Epithelial cell of proximal tubule (primary cell): ENCODE measurements at places on chromosomes 2 and 18. TPM values are rescaled to one million over a fixed set of nuclear protein-coding genes. Genes with fewer than 3 reads are reported as not detected.

Gene SPP2
- not detected in 2 replicates for total RNA-seq

Gene CIDEA
- 1.5 and 5.6 TPM in 2 replicates for total RNA-seq

Gene FHOD3
- total RNA-seq, result 27.3 and 28.4 TPM in 2 replicates

GRCh38 chr2:21046506-21046905 lies 2.6 kb upstream of the APOB start:
- DNase-seq, result no peak

- no peak for DNase-seq
Measured at GRCh38 chr2:197600306-197600705, 75.1 kb downstream of the RFTN2 start.

DNA sequence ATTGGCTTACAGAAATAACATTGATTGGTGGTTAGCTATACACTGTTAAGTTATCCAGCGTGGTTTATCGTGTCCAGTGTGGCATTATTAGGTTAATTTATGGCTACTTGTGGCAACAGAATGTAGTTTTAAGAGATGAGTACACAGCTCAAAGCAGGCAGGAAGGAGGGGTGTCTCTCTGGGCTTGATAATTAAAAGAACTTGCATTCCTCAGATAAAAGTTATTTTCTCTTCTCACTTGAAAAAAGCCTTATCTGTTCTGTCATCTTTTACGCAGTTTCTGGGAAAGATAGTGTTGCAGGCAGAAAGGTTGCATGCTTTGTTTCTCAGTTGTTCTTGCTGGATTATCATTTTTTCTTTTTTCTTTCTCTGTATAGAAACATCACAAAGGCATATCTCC lies 154.4 kb upstream of the COL3A1 start:
- no peak for DNase-seq

Gene NEB
- total RNA-seq, result under 0.01 and 0.07 TPM in 2 replicates

- no peak for DNase-seq
Measured at GRCh38 chr2:48529676-48530032, 300 bp upstream of the STON1 start.

Gene NYAP2
- not detected in 2 replicates for total RNA-seq

Gene TUBA3D
- not detected in 2 replicates for total RNA-seq

Gene CEP76
- total RNA-seq, result 9.5 and 21.2 TPM in 2 replicates

- DNase-seq, result no peak
Measured at GRCh38 chr2:239178954-239179353, 221.9 kb downstream of the HDAC4 start.

GRCh38 chr2:178863856-178864620 lies 56.8 kb upstream of the TTN start:
- DNase-seq, result no peak

Gene NAT8
- not detected in 2 replicates for total RNA-seq

GRCh38 chr2:67057901-67058703 lies 339.0 kb upstream of the ETAA1 start:
- DNase-seq, result no peak

Gene MDH1B
- total RNA-seq, result 0.23 and 0.58 TPM in 2 replicates

- no peak for DNase-seq
Measured at GRCh38 chr18:25658476-25658875, 306.5 kb upstream of the ZNF521 start.

Gene MROH2A
- total RNA-seq, result not detected in 2 replicates

Gene RESP18
- total RNA-seq, result not detected in 2 replicates

DNA sequence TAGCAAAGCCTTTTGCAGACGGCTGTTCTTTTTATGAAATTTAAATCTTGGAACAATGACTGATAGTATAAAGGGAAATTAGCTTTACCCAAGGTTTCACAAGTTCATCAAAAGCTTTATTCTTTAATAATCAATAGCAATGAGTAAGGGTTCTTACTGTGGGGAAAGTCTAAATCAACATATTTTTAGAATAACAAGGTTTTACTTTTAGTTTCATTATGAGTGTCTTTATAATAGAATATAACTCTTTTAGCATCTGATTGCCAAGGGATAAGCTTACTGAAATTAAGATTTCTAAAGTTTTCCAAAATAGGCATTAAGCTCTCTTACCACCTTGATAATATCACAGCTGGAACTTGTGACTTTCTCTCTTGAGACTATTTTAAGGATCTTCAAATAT lies 1489.7 kb downstream of the LRP1B start:
- DNase-seq, result no peak

GRCh38 chr2:29246383-29247300 lies 131.4 kb downstream of the CLIP4 start:
- no peak for DNase-seq

DNA sequence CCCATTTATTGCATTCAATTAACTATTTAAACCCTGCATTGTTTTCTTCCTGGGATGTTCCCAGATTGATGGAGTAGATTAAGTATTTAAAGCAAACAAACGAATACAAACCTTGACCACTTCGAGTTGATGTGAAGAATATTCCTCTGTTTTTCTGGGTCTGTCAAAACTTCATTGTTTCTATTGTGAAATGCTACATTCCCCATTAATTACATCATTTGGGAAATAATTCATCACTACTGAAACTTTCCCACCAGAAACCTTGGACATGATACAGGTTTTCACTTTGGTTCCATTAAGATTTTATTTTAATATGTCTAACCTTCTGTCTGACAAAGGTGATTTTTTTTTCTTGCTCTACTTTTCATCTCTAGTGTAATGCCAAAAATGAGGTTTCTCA lies 365.1 kb upstream of the ETAA1 start:
- DNase-seq, result no peak

Gene TLX2
- total RNA-seq, result not detected in 2 replicates

DNA sequence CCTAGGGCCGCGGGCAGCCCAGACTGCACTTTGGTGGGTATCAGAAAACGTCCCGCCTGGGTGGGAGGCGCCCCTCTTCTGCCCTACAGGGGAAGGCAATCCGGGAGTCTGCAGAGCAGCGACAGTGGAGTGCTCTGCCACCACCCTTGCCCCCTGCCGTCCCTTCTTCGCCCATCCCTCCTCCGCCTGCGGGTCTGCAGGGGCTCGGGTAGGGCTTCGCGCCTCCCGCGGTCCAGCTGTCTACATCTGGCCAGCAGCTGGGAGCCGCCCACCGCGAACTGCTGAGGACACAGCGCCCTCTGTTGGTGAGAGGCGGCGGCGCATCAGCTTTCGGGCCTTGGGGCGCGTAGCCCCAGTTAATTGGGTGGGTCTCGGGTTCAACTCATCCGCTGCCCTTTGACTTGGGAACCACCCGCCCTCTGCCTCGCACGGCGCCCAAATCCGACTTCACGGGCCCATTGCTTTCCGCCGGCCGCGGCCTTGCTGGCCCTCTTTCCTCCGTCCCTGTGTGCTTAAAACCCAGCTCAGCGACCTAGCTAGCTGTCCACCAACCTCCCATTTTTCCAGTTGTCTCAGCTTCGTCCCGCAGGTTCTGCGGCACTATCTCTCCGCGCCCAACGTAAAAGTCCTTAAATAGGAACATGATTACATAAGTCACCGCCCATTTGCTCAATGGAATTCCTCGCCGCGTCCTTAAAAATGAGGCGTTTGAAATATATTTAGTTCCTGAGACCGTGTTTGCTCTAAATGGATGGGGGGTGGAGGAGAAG lies 17.6 kb downstream of the WNT10A start:
- DNase-seq, result no peak

GRCh38 chr2:655626-656025 lies 21.6 kb downstream of the TMEM18 start:
- no peak for DNase-seq

GRCh38 chr18:57088883-57089282 lies 58.0 kb upstream of the BOD1L2 start:
- no peak for DNase-seq

DNA sequence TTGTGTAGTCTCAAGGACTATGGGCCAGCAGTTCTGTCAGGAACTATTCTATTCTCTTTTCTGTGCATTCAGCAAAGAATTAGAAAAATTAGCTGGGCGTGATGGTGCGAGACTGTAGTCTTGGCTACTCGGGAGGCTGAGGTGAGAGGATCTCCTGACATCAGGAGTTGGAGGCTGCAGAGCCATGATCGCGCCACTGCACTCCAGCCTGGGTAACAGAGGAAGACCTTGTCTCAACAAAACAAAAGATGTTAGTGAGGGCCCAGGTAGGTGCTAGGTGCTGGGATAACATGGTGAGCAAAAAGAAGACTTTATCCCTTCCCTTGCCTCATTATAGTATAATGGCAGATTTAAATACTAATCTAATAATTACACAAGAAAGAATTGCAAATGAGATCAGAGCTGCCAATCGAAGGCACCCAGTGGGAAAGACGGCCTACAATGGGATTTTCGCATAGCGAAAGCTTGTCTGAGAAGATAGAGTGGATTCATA lies 447 bp upstream of the MRPL19 start:
- no peak for DNase-seq

Gene LAMA1
- 10.1 and 23.2 TPM in 2 replicates for total RNA-seq

DNA sequence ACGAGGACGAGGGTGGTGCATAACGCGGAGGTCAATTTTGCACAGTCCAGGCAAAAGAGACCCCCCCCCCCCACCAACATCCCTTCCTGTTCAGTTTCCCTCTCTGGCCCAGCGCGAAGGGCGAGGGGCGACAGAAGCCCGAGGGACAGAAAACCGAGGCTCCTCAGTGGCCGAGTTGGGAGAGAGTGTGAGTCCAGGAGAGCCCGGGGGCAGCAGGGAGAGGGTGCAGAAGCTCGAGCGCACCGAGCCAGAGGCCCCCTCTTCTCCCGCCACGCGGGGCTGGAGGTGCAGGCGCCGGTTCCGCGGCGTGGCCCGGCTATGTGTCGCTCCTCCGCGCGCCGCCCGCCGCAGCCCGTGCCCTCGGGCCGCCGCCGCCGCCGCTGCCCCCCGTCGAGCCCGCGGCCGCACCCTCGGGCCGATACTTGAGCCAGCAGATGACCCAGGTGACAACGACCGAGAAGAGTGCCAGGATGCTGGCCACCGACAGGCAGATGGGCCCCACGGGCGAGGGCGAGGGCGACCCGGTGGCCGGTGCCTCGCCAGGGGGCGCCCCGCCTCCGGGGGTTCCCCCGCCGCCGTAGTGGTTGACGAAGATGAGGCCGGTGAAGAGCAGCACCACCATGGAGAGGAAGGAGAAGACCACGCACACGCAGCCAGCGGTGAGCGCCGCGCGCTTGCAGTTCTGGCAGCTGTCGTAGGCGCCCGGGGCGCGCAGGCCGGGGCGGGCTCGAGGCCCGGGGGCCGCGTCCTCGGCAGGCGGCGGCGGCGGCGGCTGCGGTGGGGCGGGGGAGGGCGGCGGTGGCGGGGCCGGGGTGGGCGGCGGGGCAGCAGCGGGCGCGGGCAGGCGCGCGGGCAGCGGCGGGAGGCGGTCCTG lies 20.2 kb upstream of the PAX3 start:
- no peak for DNase-seq

- DNase-seq, result no peak
Measured at GRCh38 chr2:70536517-70537055, 17.0 kb downstream of the TGFA start.

Gene SPATA3
- total RNA-seq, result not detected in 2 replicates

DNA sequence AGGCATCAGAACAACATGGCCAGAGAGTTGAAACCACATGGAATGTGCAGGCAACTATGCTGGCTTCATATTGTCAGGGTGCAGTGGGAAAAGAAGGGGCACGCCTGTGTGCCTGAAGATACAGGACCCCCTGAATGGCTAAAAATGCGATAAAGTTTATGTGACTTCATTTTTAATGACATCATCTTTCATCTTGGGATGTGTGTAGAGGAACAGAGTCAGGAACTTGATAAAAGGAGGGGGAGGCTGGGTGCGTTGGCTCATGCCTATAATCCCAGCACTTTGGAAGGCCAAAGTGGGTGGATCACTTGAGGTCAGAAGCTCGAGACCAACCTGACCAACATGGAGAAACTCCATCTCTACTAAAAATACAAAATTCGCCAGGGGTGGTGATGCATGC lies 872.6 kb downstream of the TDRD15 start:
- DNase-seq, result no peak

DNA sequence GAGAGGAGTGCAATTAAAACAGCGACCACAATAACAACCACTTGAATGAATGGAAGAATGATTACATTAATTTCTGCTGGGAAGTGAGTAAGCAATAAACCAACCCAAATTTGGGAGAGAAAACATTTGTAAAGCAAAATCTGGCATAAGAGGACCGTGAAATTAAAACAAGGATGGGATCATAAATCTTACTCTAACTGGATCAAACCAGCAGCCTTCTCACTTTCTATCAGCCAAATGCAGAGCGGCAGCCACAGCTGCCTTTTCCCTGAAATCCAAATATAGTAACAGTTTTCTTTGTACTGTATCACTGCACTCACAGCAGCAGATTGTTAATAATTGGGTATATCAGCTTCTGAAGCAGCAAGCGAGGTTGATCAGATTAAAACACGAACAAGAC lies 245.2 kb upstream of the REG3G start:
- DNase-seq, result no peak

Gene STPG4
- total RNA-seq, result 0.58 TPM in 1 of 2 replicates, not detected in the other

DNA sequence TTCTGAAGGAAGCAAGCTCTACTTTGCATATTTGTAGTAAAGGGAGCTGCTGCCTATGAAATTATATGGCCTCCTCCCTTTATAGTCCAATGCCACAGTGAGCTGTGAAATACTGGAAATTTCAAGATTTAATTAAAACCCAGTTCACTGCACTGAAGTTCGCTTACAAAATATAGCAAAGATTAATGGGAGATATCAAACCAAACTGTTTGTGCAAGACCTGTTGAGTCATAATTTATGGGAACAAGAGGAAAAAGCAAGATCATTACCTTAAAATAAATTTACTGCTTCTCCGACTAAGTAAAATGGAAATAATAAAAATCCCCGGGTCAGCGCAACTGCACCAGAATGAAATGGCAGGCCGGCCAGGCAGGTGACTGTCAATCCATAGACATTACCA lies 215.5 kb upstream of the RAB6C start:
- no peak for DNase-seq

GRCh38 chr2:134217924-134218323 lies 35.9 kb upstream of the MGAT5 start:
- DNase-seq, result no peak

DNA sequence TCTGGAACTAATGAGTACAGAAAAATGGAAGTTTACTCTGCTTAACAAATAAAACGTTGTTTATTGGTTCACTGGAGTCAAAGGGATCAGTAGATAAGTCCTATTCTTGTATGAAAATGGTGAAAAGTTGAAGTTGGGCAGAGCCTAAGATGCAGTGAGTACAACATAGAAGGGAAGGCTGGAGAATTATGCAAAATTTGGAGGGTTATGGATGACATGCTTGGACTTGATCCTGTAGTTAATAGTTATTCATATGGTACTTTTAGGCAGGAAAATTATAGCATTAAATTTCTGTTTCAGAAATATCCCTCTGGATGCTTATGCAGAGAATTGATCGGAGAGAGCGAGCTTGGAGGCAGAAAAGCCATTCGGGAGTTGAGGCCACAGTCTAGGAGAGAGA lies 167.6 kb downstream of the KCNS3 start:
- no peak for DNase-seq

Gene CDH7
- total RNA-seq, result not detected in 2 replicates

- DNase-seq, result no peak
Measured at GRCh38 chr18:12060182-12060870, 33.3 kb upstream of the ANKRD62 start.

- DNase-seq, result no peak
Measured at GRCh38 chr2:203035879-203036470, 21.3 kb downstream of the NBEAL1 start.

- no peak for DNase-seq
Measured at GRCh38 chr2:128371248-128371630, 52.6 kb upstream of the HS6ST1 start.

- no peak for DNase-seq
Measured at GRCh38 chr2:217792626-217793527, 209.9 kb downstream of the TNS1 start.

GRCh38 chr2:45968946-45969584 lies 317.6 kb downstream of the PRKCE start:
- no peak for DNase-seq
